ENCODE measurements at places on chromosomes 4 and X. TPM values are rescaled to one million over a fixed set of nuclear protein-coding genes. Genes with fewer than 3 reads are reported as not detected.

DNA sequence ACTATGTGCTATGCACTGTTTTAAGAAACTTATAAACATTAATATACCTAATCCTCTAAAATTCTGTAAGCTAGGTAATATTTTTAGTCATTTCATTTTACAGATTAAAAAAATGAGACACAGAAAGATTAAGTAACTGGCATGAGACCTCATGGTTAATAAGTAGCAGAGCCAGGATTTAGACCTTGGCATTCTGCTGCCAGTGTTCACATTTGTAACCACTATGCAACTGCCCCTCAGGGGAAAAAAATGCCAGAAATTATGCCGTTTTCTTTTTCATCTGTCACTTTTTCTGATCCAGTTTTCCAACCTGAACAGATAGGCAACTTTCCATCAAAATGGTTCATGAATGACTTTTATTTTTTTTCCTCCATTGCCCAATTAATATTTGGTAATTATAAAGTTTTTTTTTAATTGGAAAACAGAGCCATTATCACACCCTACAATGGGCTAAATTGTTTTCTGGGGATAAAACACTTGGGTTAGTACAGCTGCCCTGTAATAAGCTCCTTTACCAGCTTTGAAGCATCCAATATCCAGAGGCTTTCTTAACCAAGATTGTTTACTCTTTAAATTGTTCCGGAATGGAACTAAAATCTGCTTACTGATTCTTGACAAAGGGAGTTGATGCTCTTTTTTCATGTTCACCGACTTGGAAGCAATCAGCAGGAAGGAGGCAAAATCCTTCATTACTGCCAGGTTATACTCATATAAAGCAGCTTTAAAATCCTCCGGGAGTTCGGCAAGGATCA is 56.4 kb upstream of the DDX60 start:
- H3K27me3 ChIP-seq, result no peaks in the 10 kb centered on the region
- no peak overlapping the region for H3K27ac ChIP-seq
- H3K4me3 ChIP-seq, result no peak overlapping the region

DNA sequence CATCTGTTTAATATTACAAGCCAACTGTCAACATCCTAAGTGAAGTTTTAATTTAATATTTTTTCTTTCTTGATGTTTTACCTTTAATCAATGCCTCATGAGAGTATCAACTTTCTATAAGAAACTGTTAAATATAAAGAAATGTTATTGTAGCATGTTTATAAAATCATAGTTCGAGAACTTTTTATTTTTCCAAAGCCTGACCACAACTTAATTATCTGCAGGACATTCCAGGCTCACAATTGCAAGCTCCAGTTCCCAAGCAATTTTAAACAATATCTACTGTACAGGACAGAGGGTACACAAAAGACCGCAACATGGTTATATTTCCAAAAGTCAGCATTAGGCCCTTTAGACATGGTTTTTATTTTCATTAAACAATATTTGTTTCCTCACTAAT is 20.1 kb downstream of the STX18 start:
- DNase-seq, result no peak
- H3K36me3 ChIP-seq, result no peaks in the 10 kb centered on the region
- no peak overlapping the region for H3K27ac ChIP-seq

DNA sequence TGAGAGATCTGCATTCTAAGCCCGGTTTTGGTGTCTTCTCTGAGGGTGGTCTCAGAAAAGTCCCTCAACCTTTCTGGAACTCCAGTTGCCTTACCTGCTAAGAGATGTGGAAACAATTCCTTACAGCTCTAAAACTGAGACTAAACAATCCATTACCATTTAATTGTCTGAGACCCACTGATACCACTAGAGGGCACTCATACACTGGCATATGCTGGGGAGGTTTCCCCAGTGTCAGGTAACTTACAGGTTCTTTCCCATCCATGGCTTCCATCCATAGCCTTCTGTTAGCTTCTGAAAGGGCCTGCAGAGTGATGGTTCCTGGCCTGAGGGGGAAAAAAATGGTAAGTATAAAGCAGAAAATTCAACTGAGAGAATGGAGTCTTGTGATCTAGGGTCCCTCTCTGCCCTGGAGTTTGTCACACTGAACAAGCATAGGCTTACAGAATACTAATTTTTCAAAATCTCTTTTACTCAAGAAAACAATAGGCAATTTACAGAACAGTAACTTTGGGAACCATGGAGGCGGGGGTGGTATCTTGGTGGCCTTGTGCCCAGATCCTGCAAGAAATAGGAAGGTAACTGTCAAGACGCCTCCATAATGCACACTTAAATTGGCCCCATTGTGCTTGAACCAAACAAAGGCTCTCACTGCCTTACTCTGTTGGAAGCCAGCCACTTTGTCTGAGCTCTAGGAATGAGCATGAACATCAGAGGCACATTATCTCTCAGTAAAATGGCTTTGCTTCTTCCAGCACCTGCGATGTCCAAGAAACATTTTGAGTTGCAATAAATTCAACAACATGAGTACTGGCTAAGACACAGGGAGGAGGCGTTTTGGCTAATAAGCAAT is 236.1 kb downstream of the OPHN1 start:
- H3K4me3 ChIP-seq, result no peak overlapping the region
- H3K27me3 ChIP-seq, result no peaks in the 10 kb centered on the region
- no peaks in the 10 kb centered on the region for H3K36me3 ChIP-seq
- H3K4me1 ChIP-seq, result peaks cover 15% of the 10 kb centered on the region
- H3K27ac ChIP-seq, result no peak overlapping the region

- no peaks in the 10 kb centered on the region for H3K4me1 ChIP-seq
- no peaks in the 10 kb centered on the region for H3K36me3 ChIP-seq
- H3K27me3 ChIP-seq, result no peaks in the 10 kb centered on the region
- H3K27ac ChIP-seq, result no peak overlapping the region
- no peak for DNase-seq
- H3K4me3 ChIP-seq, result no peak overlapping the region
Measured at GRCh38 chrX:35244796-35245508, 302.4 kb downstream of the FAM47B start.

- peaks cover 6% of the 10 kb centered on the region for H3K27me3 ChIP-seq
- H3K36me3 ChIP-seq, result no peaks in the 10 kb centered on the region
- peaks cover 5% of the 10 kb centered on the region for H3K4me1 ChIP-seq
- H3K27ac ChIP-seq, result no peak overlapping the region
Measured at GRCh38 chr4:185700048-185700447, 111.9 kb downstream of the SORBS2 start.

GRCh38 chrX:8297766-8298165 is 126.7 kb upstream of the VCX2 start:
- no peaks in the 10 kb centered on the region for H3K27me3 ChIP-seq
- H3K4me1 ChIP-seq, result no peaks in the 10 kb centered on the region
- no peaks in the 10 kb centered on the region for H3K36me3 ChIP-seq

- no peak for DNase-seq
- no peak overlapping the region for H3K4me3 ChIP-seq
- H3K27me3 ChIP-seq, result peaks cover 3% of the 10 kb centered on the region
- no peak overlapping the region for H3K27ac ChIP-seq
- no peaks in the 10 kb centered on the region for H3K4me1 ChIP-seq
- H3K36me3 ChIP-seq, result peaks cover 14% of the 10 kb centered on the region
Measured at GRCh38 chrX:54029529-54030143, 14.6 kb downstream of the PHF8 start.

GRCh38 chr4:109990261-109991257 is 77.9 kb downstream of the EGF start:
- H3K27me3 ChIP-seq, result peaks cover 4% of the 10 kb centered on the region
- no peak overlapping the region for H3K4me3 ChIP-seq
- no peak for DNase-seq
- H3K36me3 ChIP-seq, result no peaks in the 10 kb centered on the region
- H3K27ac ChIP-seq, result no peak overlapping the region

DNA sequence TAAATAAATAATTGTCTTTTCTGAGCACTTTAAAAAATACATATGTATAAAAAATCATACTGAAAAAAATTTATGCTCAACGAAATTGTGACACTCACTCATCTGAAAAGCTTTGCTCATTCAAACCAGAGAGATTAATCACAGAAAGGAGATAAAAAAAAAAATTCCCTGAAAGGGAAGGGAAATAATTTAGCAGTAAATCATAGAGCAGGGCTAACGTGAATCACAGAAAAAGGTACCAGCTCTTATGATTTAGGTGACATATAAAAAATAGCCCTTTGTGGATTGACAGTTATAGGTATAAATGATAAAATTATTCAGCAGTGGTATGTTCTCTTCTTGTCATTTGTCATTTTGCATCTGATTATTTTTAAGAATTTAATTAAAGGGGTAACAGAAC is 552.7 kb upstream of the TENM3 start:
- no peaks in the 10 kb centered on the region for H3K27me3 ChIP-seq
- no peaks in the 10 kb centered on the region for H3K36me3 ChIP-seq
- no peak overlapping the region for H3K4me3 ChIP-seq
- no peak overlapping the region for H3K27ac ChIP-seq

DNA sequence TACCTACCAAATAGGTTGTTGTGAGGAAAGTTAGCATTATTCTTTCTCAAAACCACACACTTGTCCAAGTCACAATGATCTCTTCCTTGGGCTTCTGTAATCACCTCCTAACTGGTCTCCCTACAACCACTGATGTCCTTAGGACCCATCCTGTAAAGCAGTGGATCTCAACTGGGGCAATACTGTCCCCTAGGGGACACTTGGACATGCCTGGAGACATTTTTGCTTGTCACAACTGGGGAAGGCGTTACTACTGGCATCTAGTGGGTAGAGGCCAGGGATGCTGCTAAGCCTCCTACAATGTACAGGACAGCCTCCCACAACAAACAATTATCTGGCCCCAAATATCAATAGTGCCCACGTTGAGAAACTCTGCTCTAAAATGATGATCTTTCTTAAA is 118.7 kb upstream of the AP1S2 start:
- peak; percentile 49 for DNase-seq
- H3K36me3 ChIP-seq, result no peaks in the 10 kb centered on the region
- H3K27ac ChIP-seq, result no peak overlapping the region
- H3K4me1 ChIP-seq, result peaks cover 8% of the 10 kb centered on the region
- peaks cover 3% of the 10 kb centered on the region for H3K27me3 ChIP-seq

DNA sequence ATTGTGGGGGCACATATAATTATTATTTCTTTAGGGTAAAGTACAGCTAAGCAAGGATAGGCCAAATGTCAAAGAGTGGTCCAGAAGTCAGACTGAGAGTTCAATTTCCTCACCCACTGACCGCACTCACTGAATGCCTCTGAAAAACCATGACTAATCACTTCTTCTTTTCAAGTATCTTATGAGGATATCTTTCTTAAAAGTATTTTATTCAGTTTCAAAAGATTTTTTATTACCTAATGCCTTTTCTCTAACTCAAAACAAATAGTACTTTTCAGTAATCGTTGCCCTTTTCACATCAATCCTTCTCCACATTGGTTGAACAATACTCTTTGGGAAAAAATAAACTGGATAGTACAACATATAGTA is 61.7 kb upstream of the CAMK2D start:
- H3K27me3 ChIP-seq, result no peaks in the 10 kb centered on the region
- peaks cover 68% of the 10 kb centered on the region for H3K4me1 ChIP-seq
- no peak overlapping the region for H3K4me3 ChIP-seq
- peaks cover 4% of the 10 kb centered on the region for H3K36me3 ChIP-seq

DNA sequence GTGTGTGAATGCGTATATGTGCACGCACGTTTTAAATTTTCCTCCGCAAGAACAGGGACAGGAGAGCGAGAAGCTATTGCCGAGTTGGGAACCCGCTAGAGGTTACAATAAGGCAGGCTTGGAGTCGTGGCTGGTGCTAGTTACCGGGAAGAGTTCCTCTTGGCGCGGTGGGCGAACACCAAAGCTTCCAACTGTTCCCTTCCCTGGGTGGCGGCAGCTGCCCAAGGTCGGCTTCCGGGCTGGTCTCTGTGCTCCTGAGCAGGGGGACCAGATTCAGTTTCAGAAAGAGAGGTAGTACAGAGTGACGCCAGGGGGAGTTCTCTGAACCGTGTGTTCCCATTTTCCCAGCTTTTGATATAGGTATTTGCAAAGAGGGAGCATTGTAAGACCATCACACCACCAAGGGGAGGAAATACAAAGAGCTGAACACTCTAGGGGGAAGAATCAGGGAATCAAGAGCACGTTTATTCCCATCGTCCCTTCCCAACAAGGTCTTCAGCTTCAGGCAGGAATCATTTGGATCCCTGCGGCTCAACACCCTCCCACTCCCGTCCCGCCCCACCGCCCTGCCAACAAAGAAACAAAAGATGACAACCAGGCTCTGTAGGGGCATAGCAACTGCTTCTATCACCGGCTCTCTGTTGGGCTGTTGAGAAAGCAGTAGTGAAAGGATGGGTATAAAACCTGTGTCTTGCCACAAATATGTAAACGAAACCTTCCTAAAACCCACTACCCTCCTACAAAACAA is 113.6 kb upstream of the TEX13C start:
- DNase-seq, result no peak
- no peak overlapping the region for H3K4me3 ChIP-seq
- H3K27ac ChIP-seq, result no peak overlapping the region
- H3K27me3 ChIP-seq, result peaks cover 4% of the 10 kb centered on the region
- no peaks in the 10 kb centered on the region for H3K4me1 ChIP-seq

DNA sequence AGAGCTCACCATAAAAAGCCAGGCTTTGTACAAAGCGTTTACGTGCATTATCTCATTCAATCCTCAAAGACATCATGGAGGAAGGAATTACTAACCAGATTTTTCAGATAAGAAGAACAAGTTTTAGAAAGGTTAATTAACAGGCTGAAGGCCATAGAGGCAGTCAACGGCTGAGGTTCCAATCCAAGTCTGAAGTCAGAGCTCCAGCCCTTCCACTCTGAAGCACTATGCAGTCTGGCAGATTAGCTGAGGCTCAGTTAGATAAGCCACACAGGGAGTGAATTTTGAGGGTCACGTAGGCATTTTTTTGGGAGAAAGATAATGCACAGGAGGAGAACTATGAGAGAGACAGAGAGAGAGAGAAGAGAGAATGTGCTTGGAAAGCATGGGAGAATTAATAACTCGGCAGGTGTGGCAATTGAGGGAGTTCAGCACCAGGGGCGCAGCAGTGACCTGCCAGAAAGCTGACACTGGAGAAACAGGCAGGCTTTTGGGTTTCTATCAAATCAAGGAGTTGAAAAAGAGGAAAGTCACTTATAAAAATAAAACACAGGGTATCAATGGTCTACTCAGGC is 116.5 kb upstream of the NAP1L5 start:
- no peaks in the 10 kb centered on the region for H3K36me3 ChIP-seq
- H3K4me3 ChIP-seq, result no peak overlapping the region
- no peak overlapping the region for H3K27ac ChIP-seq

The ABRAXAS1 gene
- total RNA-seq, result 8.0 TPM

The MRPS18C gene
- 60.6 TPM for total RNA-seq

The MTTP gene
- total RNA-seq, result not detected

The ADAM29 gene
- total RNA-seq, result not detected

The MEPE gene
- not detected for total RNA-seq

The GSX2 gene
- total RNA-seq, result not detected

The TMEM144 gene
- total RNA-seq, result 0.26 TPM

The FGF5 gene
- total RNA-seq, result 545 TPM

The IL1RAPL1 gene
- not detected for total RNA-seq

Measured in HFFc6 (cell line).